ENCODE measurements at places on chromosomes 2 and 18. TPM values are rescaled to one million over a fixed set of nuclear protein-coding genes. Genes with fewer than 3 reads are reported as not detected.

The MLPH gene
- not detected for polyA plus RNA-seq

The SLC38A11 gene
- not detected for polyA plus RNA-seq

The LYG2 gene
- not detected for polyA plus RNA-seq

The SRD5A2 gene
- polyA plus RNA-seq: not detected

The NLRC4 gene
- polyA plus RNA-seq: not detected

The DIS3L2 gene
- polyA plus RNA-seq: 17.9 TPM

The NXPH2 gene
- polyA plus RNA-seq: not detected

The SPC25 gene
- polyA plus RNA-seq: not detected

The ACKR3 gene
- 4.0 TPM for polyA plus RNA-seq

The DSC3 gene
- polyA plus RNA-seq: not detected

The VRK2 gene
- 18.1 TPM for polyA plus RNA-seq

The BBS5 gene
- polyA plus RNA-seq: 1.3 TPM

The GATA6 gene
- not detected for polyA plus RNA-seq

The REG3A gene
- not detected for polyA plus RNA-seq
